CD4-positive, alpha-beta T cell treated with Interleukin-1 beta for 1 hour (primary cell): ENCODE measurements at places on chromosomes 3 and 15.
A peak's percentile ranks its signal among the peaks of the same experiment; 100 is the strongest.

- DNase-seq = no peak
Observed at GRCh38 chr15:48360841-48361240, 29.6 kb downstream of the DUT start.

DNA sequence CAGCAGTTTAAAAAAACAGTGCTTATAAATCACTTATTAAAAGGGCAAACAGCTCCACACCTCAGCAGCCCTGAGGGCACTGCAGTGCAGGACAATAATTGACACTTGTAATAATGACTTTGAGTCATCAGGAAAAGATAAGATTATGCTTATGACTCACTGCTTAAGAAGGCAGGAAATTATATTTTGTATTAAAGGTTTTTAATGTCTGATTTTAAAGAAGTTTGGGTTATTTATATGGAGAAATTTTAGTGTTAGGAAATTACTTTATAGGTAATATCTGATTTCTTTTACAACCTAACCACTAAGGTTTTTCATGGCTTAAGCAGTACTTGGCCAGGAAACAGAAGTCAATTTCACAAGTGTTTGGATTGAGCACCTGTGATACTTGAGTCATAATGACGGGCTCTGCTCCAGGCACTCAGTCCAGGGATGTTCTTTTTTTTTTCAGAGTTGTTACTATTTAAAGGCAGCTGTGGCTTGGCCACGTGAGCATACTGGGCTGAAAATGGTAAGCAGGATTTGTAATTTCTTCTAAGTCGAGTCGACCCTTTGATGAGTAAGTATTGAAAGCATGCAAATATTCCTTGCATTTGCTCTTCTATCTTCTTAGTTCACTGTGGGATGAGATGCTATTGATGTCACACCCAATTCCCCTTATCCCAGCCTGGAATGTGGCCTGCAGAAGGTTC, 21.6 kb upstream of the SLC6A20 start:
- DNase-seq = no peak

- no peak for DNase-seq
Observed at GRCh38 chr15:73949496-73949895, 23.2 kb downstream of the LOXL1 start.

- DNase-seq = no peak
Observed at GRCh38 chr3:166556955-166557354, 719.7 kb upstream of the BCHE start.

DNA sequence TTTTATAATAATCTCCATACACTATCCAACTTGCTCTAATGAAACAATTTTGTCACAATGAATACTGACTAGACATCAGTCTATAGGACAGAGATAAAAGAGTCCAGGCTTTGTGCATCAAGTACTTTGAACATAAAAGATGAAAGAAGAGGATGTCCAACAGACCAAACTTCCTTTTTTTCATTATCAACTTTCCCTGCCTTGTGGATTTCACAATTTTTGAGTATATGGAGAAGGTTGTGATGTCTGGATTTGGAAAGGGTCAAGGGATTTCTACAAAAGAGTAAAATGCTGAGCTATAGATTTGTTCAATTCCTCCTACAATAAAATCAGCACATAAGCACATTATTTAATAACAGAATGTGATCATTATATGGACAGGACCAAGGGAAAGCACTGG, 25.7 kb downstream of the CD47 start:
- no peak for DNase-seq

- DNase-seq = no peak
Observed at GRCh38 chr3:59566481-59566975, 516.7 kb upstream of the CFAP20DC start.

- DNase-seq = no peak
Observed at GRCh38 chr3:29605845-29606244, 325.0 kb downstream of the RBMS3 start.

DNA sequence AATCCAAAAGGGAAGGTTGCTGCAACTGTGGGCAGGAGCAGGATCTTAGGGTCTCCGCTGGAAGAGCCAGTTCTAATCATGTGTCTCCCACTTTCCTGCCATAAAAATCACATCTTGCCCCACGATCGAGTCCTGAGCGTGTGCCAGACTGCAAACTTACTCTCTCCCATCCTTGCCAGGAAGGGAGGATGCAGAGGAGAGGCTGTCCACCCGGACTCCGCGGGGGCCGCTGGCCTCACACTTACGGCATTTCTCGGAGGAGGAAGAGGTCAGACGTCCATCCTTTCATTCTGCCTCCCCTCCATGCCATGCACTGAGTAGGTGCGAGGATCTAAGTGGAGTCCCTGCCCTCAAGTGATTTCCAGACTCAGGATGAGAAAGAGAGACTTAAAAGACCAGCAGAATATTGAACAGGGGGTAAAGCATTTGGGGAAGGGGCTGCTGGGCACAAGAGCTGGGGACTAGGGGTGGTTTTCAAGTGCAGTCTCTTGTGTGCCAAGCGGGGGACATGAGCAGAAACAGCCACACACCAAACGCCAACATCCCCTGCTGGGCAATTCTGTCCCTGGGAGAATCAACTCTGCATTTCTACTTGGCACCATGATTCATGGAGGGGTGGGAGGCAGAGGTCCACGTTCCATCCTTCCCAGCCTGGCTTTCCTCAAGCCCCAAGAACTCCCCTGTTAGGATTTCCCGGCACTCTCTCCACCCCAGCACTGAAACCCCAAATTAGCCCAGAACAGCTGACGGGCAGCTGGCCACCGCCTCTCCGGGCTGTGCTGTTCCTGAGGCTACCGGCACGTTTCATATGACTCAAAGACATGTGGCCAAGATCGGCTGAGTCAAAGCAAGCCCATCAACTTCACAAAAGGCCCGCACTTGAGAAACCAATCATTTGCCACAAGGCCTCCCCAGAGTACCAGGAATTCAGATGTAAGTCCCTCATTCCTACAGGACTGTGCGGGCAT, 11.6 kb downstream of the OXTR start:
- DNase-seq = no peak

- no peak for DNase-seq
Observed at GRCh38 chr3:65587650-65588439, 450.9 kb downstream of the MAGI1 start.

DNA sequence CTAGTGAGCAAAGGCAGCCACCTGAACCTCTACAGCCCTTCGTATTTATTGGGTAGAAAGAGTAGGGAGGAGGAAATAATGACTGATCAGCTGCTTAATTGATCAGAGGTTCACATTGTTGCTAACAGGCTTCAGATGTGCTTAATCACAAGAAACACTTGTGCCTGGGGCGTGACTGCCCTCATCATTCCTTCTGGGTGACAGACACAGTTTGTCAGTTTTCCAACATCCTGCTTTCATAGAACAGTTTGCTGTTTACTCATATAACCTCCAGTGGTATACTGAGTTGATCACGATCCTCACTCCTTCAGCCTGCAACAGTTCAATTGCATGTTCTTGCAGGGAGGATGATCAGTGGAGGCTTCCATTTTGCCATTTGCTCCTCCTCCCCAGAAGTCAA, 13.6 kb upstream of the CASR start:
- DNase-seq = no peak

GRCh38 chr15:83107841-83108181, 366 bp downstream of the TM6SF1 start:
- DNase-seq = no peak

GRCh38 chr3:185995352-185995751, 57.5 kb upstream of the TRA2B start:
- DNase-seq = no peak

DNA sequence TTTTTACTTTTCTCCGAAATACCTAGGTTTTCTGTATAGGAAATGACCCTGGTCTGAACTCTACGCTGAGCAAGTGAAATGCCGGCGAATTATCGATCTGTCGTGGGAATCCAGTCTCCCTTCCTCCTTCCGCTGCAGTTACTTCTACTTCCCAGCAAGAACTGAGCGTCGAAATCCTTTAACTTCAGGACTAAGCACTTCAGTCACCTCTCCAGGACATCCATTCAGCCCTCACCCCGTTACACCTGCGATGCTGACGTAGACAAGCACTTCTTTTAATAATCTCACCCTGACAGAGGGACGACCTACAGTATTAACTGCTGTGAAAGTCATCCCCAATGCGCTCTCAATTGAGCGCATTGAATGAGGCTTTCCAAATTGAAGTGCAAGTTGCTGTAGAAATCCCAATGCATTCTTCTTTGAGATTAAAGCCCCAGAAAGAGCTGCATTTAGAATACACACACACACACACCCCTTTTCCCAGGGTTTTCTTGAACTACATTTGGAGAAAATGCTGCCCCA, 1.3 kb downstream of the TOP2B start:
- peak; percentile 44 for DNase-seq

GRCh38 chr15:34973512-34973911, 4.0 kb upstream of the AQR start:
- DNase-seq = no peak

DNA sequence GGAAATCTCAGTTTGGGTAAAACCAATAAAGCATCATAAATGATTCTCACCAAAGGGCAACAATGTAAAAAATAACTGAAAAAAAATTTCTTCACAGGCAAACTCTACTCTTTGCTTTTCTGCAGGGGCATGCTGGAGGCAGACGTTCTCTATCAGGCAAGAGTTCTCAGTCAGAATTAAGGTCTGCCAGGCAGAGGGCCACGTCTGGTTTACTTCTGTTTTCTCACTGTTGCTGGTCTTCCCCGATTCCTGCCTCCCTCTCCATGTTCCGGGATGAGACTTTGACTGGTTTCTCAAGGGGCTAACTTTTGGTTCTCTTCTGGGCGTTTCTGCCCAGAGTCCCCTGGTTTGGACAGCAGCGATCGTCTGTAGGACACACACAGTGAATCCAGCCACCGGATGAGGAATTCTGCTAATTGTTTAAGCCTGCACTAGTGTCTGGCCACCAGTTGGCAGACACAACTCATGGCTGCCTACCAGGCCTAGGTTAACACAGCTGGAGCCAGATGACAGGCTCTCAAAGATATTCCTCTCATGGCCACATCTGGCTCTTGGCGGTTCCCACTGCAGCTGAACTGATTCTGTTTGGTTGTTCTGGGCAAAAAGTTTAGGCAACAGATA, 273.1 kb downstream of the FOXP1 start:
- no peak for DNase-seq

DNA sequence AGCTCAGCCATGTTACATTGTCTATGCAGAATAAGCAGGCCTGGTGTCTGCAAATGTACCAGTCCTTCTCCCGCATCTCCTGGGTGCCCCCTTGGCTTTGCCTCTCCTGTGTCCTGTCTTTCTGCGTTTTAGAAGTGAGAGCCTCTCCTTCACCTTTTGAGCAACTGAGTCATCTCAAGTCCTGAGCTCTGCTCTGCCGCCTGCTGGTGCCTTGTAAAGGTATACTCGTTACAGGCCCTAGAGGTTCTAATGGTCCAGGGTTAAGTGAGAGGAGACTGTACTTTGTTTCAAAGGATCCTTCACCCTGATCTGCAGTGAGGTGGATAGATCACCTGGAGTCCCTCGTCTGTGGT, 12.6 kb downstream of the GHRL start:
- no peak for DNase-seq

DNA sequence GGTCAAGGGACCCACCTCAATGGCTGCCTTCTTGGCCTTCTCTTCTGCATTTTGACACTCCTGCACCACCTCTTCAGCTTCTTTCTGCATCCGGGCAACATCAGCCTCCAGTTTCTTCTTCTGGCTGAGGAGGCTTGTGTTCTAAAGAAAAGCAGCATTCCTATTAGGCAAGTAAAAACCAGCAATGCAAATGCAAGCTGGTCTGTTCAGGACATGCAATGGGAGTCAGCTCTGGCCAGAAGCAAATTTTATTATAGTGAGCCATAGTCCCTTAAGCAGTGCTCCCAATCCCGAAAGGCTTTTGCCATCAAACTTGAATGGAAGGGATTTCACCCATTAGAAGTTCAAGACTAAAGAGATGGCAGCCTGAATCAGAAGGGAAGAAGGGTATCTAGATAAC, 97.7 kb downstream of the HHLA2 start:
- DNase-seq = no peak

DNA sequence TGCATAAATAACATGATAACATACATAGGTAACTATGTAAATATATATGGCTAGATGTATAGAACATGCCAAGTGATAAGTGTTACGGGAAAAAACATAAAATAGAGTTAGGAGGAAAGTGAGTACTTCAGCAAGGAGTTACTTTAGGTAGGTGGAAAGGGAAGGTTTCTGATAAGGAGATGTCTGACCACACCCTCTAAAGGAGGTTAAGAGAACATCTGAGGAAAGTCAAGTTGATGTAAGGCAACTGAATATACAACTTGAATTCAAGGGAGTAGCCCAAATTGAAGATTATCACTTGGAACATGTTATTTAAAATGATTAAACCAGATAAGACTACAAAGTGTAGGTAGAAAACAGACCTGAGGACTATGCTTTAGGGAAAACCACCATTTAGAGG, 13.8 kb downstream of the PIERCE2 start:
- DNase-seq = no peak

GRCh38 chr3:94647131-94647530, 584.3 kb downstream of the NSUN3 start:
- DNase-seq = no peak

DNA sequence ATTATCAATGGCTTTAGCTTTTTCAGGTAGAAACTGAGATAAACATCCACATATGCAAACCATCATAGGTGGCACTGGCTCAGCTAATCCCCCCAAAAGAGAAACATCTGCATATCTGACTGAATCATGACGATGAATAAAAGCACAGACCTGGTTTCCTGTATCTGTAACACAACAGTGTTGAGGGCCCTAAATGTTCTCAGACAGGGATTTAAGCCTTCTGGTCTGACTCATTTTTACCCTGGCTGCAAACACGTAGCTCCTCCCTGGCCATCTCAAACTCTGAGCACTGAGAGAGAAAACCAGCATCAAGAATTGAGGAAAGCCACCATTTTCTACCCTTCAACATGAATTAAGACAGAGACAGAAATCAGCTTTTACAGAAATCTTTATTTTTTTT, 35.2 kb downstream of the GLB1 start:
- DNase-seq = no peak

- no peak for DNase-seq
Observed at GRCh38 chr3:184778426-184779332, 33.3 kb upstream of the VPS8 start.

- no peak for DNase-seq
Observed at GRCh38 chr3:34159613-34160420, 361.4 kb downstream of the PDCD6IP start.

GRCh38 chr15:95937128-95937528, 393.4 kb upstream of the NR2F2 start:
- DNase-seq = no peak

DNA sequence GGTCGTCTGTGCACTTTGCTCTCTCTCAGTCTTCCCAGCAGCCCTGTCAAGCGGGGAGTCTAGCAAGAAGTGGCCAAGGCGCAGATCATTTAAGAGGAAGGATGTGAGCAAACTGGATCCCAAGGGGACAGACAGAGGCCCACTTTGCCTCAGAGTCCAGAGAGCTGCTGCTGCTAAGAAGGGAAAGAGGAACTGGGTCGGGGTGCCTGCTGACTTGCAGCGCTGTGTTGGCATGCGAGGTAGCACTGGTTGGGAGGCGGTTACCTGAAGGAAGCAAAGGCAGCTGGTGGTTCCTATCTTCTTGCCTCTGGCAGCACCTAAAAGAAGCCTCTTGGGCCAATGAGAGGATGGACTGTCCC, 28.1 kb downstream of the SMAD3 start:
- no peak for DNase-seq
